ENCODE measurements at places on chromosomes 6 and 20. TPM values are rescaled to one million over a fixed set of nuclear protein-coding genes. Genes with fewer than 3 reads are reported as not detected.

Gene IL17F
- total RNA-seq = not detected

Gene CYP39A1
- 4.2 TPM for total RNA-seq

Gene TSPYL4
- 15.7 TPM for total RNA-seq

Gene STX11
- total RNA-seq = 6.5 TPM

Gene RBPJL
- total RNA-seq = not detected

- no peak overlapping the region for H3K4me3 ChIP-seq
- H3K27ac ChIP-seq = no peak overlapping the region
- DNase-seq = no peak
- no peaks in the 10 kb centered on the region for H3K27me3 ChIP-seq
Measured at GRCh38 chr6:131547488-131547887, 25.5 kb upstream of the ARG1 start.

DNA sequence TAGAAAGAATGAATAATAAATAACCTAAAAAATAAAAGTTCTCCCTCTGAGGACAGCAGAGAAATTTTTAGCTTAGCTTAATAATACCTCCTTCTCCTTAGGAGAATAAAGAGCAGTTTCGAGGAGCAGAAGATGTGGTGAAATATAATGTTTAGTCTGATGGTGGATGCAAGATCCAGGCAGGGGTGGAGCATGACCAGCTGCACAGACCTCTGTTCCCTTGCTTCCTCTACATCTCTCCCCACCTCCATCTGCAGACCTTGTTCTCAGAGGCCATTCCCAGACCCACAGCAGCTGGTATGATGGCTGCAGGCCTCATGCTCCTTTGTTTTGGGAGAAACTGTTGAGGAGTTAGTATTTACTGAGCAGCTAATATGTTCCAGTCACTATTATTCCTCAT lies 1.5 kb downstream of the BTN3A2 start:
- DNase-seq = no peak
- no peak overlapping the region for H3K4me3 ChIP-seq
- no peaks in the 10 kb centered on the region for H3K4me1 ChIP-seq

GRCh38 chr20:40431611-40432010 lies 257.4 kb downstream of the MAFB start:
- no peak for DNase-seq
- H3K36me3 ChIP-seq = no peaks in the 10 kb centered on the region
- H3K4me3 ChIP-seq = no peak overlapping the region
- no peak overlapping the region for H3K27ac ChIP-seq

DNA sequence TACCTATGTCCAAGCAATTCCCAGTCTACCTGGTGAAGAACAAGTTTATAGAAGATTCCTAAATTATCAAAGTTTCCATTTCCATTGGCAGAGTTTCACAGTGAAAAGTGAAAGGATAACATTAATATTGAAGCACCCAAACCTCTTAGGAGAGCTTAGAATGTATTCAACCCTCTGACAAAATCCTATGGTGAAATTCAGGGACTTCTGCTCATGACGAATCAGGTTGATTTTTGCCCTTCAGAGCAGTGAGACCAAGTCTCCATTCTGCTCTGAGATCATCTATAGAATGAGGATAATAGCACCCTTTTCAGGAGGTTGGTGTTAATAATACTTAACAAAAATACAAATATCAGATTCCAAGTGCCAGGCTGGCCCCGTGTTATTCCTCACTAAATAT lies 15.5 kb downstream of the SERPINB1 start:
- no peak overlapping the region for H3K4me3 ChIP-seq
- DNase-seq = no peak
- no peaks in the 10 kb centered on the region for H3K4me1 ChIP-seq

DNA sequence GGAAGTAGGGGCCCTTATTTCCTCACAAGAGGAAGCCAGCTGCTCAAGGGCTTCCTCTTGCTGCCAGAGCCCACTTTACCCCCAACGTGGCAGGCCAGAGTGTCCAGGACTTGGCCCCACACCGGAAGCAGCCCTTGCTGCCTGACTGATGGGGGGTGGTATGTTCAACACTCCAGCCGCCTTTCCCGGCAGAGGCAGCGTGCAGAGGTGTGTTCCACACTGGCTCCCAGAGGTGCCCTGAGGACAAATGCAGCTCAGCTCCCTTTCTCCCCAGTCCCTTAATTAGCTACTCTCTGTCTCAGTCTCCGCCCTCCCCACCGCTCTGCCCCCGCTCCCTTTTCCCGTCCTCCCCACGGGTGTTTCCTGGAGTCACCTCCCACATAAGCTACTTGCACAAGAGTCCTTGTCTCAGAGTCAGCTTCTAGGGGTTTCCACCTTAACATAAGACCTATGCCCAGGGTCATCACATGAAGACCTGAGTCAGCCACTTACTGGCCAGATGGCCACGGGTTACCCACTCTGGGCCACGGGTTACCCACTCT lies 61.7 kb upstream of the SHLD1 start:
- no peak for DNase-seq
- no peaks in the 10 kb centered on the region for H3K27me3 ChIP-seq
- no peak overlapping the region for H3K27ac ChIP-seq
- H3K36me3 ChIP-seq = no peaks in the 10 kb centered on the region
- no peaks in the 10 kb centered on the region for H3K4me1 ChIP-seq

DNA sequence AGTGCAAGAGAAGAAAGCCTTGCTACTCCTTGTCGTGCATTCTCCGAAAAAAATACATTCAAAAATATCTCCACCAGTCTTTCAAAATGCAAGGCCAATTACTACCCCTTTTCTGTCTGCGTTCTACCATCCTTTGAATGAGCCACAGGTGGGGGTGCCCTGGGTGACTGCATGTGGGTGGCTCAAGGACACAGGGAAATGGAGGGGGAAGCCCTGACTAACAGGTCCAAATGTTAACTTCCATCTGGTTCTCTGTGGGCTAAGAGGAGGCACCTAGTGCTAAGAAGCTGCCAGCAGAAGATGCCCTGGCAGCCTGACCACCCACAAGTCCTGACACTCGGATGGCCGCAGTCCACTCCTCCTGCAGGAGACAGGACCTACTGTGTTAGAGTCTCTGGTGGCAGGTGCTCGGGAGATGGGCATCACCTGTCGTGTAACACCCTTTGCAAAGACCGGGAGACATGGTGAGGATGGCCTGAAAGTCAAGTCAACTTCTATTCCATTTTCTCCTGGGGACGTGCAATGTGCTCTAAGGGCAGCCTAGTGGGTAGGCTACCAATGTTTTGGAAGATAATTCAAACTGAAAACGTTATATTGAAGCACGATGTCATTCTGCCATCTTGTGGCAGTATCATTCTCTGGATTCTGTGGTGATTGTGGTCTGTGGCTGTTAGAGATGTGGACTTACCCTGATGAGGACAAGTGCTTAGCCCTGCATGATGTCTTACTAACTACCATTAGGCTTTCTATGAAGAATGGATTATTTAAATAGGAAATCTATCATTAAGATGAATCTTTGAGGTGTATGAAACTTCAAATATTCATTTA lies 27.4 kb upstream of the IGF2R start:
- DNase-seq = no peak
- no peak overlapping the region for H3K27ac ChIP-seq
- H3K4me3 ChIP-seq = no peak overlapping the region
- H3K27me3 ChIP-seq = no peaks in the 10 kb centered on the region
- H3K4me1 ChIP-seq = peaks cover 2% of the 10 kb centered on the region
- H3K36me3 ChIP-seq = no peaks in the 10 kb centered on the region

DNA sequence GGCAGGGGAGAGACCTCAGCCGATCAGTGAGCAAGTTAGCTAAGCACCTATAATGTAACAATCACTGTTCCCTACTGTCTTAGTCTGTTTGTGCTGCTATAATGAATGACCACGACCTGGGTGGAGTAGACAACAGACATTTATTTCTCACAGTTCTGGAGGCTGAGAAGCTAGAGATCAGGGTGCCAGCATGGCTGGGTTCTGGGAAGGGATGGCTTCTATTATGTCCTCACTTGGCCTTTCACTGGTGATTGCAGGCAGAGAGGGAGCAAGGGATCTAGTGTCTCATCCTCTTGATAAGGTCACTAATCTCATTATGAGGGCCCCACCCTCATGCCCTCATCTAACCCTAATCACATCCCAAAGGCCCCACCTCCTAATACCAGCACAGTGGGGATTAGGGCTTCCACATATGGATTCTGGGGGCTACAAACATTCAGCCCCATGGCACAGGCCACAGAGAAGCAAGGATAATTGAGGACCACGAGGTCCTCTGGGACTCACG lies 162.5 kb downstream of the CD83 start:
- no peak for DNase-seq
- H3K4me3 ChIP-seq = no peak overlapping the region
- H3K4me1 ChIP-seq = no peaks in the 10 kb centered on the region

DNA sequence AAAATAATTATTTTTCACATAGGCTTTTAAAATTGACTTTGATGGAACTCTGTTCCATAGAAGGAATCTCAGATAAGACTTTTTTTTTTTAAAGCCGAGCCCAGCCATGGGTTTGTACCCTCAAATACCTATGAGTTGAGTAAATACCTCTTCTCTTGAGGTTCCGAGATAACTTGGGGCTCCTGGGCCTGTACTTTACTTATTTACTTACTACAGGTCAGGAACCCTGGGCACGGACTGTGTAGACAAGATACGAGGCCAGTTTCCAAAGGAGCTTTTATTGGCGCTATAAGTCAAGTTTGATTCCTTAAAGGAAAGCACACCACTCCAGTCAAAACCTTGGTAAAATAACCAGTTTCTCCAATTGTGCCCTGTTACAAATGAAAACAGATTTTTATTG lies 7.5 kb downstream of the AFG1L start:
- no peak for DNase-seq
- no peak overlapping the region for H3K4me3 ChIP-seq
- no peak overlapping the region for H3K27ac ChIP-seq
- no peaks in the 10 kb centered on the region for H3K4me1 ChIP-seq
- H3K36me3 ChIP-seq = no peaks in the 10 kb centered on the region

- no peaks in the 10 kb centered on the region for H3K27me3 ChIP-seq
- H3K4me3 ChIP-seq = no peak overlapping the region
- H3K4me1 ChIP-seq = no peaks in the 10 kb centered on the region
- DNase-seq = no peak
- no peaks in the 10 kb centered on the region for H3K36me3 ChIP-seq
Measured at GRCh38 chr20:40565001-40565681, 123.9 kb downstream of the MAFB start.

GRCh38 chr20:41317546-41318270 lies at the start of gene ZHX3:
Gene ZHX3 (minus strand): TSS chr20:41317731. CDS start chr20:41204916, 112,815 bp downstream.
- peak within 1 kb of the TSS; percentile 83 for H3K4me3 ChIP-seq
- H3K4me1 ChIP-seq = peaks cover 3% of the 10 kb centered on the region
- H3K27me3 ChIP-seq = no peaks in the 10 kb centered on the region
- H3K36me3 ChIP-seq = no peaks in the 10 kb centered on the region
- H3K27ac ChIP-seq = peak within 1 kb of the TSS; percentile 53
- DNase-seq = peak; percentile 98

- H3K36me3 ChIP-seq = no peaks in the 10 kb centered on the region
- no peak for DNase-seq
- no peak overlapping the region for H3K27ac ChIP-seq
- H3K4me3 ChIP-seq = no peak overlapping the region
Measured at GRCh38 chr6:107786709-107787588, 37.2 kb downstream of the SCML4 start.

DNA sequence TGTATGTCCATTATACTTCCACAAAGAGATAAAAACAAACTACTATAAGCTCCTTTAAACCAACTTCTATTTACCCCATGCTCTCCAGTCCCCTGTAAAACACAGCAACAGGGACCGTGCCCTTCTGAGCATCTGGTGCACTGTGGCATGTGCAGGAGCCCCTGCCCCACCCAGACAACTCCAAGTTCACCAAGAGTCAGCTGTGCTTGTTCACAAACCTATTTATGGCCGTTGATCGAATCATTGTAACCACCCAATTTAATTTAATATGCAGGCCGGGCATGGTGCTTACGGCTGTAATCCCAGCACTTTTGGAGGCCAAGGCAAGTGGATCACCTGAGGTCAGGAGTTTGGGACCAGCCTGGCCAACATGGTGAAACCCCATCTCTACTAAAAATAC lies 13.7 kb upstream of the BLCAP start:
- DNase-seq = no peak
- H3K27ac ChIP-seq = no peak overlapping the region
- no peaks in the 10 kb centered on the region for H3K4me1 ChIP-seq
- no peaks in the 10 kb centered on the region for H3K27me3 ChIP-seq

GRCh38 chr6:168851460-168852375 lies 401.9 kb downstream of the THBS2 start:
- H3K4me3 ChIP-seq = peak overlapping the region; percentile 56
- no peaks in the 10 kb centered on the region for H3K4me1 ChIP-seq
- no peak for DNase-seq
- H3K27me3 ChIP-seq = no peaks in the 10 kb centered on the region

- peak; percentile 70 for DNase-seq
- H3K27me3 ChIP-seq = no peaks in the 10 kb centered on the region
- H3K4me3 ChIP-seq = no peak overlapping the region
- H3K27ac ChIP-seq = peak overlapping the region; percentile 38
- H3K36me3 ChIP-seq = no peaks in the 10 kb centered on the region
Measured at GRCh38 chr6:132491303-132491702, 21.6 kb downstream of the STX7 start.

DNA sequence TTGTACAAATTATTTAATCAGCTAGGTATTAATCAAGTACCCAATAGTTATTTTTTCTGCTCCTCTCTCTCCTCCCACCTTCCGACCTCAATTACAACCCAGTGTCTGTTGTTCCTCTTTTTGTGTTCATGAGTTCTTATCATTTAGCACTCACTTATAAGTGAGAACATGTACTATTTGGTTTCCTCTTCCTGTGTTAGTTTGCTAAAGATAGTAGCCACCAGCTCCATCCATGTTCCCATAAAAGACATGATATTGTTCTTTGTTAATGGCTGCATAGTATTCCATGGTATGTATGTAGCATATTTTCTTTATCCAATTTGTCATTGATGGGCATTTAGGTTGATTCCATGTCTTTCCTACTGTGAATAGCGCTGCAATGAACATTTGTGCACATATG lies 652.8 kb upstream of the CITED2 start:
- H3K27ac ChIP-seq = no peak overlapping the region
- H3K27me3 ChIP-seq = no peaks in the 10 kb centered on the region
- H3K4me1 ChIP-seq = no peaks in the 10 kb centered on the region
- H3K36me3 ChIP-seq = no peaks in the 10 kb centered on the region
- no peak overlapping the region for H3K4me3 ChIP-seq
- DNase-seq = no peak

DNA sequence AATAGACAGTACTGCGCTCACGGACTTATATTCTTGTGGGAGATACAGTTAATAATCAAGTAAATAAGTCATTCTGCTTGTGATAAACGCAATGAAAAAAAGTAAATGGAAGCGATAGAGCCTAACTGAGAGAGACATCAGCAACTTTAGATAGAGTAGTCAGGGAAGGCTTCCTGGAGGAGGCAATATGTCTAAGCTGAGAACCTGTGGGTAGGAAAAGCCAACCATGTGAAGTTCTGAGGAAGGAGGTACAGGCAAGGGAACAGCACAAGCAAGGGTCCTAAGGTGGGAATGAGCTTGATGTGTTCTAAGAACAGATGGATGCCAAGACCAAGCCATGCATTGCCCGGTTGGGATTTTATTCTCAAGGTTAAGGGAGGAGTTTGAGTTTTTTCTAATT lies 7.2 kb upstream of the KCNB1 start:
- no peak overlapping the region for H3K27ac ChIP-seq
- H3K27me3 ChIP-seq = peaks cover 2% of the 10 kb centered on the region
- DNase-seq = no peak
- H3K4me3 ChIP-seq = no peak overlapping the region
- H3K36me3 ChIP-seq = no peaks in the 10 kb centered on the region
- no peaks in the 10 kb centered on the region for H3K4me1 ChIP-seq

GRCh38 chr6:43936476-43936875 lies 166.5 kb downstream of the VEGFA start:
- H3K4me1 ChIP-seq = no peaks in the 10 kb centered on the region
- H3K27me3 ChIP-seq = no peaks in the 10 kb centered on the region
- no peak overlapping the region for H3K4me3 ChIP-seq
- no peaks in the 10 kb centered on the region for H3K36me3 ChIP-seq
- peak; percentile 40 for DNase-seq

- peaks cover 2% of the 10 kb centered on the region for H3K4me1 ChIP-seq
- DNase-seq = no peak
- peak overlapping the region; percentile 96 for H3K4me3 ChIP-seq
- H3K36me3 ChIP-seq = no peaks in the 10 kb centered on the region
- H3K27ac ChIP-seq = no peak overlapping the region
Measured at GRCh38 chr6:11231108-11231463, 1.4 kb downstream of the NEDD9 start.
